ENCODE measurements at places on chromosomes 7 and 10.

DNA sequence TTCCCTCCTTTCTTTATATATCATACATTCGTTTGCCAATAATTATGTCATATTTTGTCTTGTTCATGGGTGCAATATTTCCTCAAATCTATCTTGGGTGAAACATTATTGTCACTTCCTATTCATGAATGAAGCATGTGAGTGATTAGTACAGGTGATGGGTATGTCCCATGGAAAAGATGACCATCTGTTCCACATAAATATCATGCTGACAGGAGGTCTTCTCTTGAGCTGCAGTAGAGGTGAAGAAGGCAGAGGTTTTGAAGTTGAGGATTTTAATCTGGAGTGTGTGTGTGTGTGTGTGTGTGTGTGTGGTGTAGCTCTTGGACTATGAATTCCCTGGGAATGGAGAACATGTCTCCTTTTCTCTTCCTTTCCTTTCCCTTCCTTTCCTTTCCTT lies 350.5 kb upstream of the CHRM2 start:
- peak; percentile 75 for DNase-seq

GRCh38 chr10:92727550-92727949 lies 37.8 kb downstream of the HHEX start:
- DNase-seq = no peak

GRCh38 chr7:95682913-95683312 lies 86.6 kb upstream of the PDK4 start:
- no peak for DNase-seq

DNA sequence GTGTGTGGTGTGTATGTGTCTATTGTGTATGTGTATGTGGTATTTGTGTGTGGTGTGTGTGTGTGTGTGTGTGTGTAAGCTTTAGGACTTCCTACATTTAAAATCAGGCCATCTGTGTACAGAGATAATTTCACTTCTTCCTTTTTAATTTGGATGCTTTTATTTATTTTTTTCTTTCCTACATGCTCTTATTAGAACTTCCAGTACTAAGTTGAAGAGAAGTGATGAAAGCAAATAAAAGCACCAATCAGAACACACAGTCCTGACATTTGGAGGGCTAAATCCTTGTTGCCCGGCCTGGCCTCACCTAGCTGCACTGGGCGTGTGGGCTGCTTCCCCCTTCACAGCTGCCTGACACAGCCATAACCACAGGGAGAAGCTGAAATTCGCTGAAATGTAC lies 3.8 kb upstream of the MRC1 start:
- DNase-seq = no peak

GRCh38 chr10:18290651-18291313 lies 150.6 kb downstream of the CACNB2 start:
- no peak for DNase-seq

- DNase-seq = no peak
Observed at GRCh38 chr7:81926154-81926553, 156.3 kb upstream of the HGF start.

GRCh38 chr7:23981758-23982157 lies 271.7 kb downstream of the STK31 start:
- no peak for DNase-seq

GRCh38 chr7:35748371-35748770 lies 52.5 kb upstream of the SEPTIN7 start:
- no peak for DNase-seq

DNA sequence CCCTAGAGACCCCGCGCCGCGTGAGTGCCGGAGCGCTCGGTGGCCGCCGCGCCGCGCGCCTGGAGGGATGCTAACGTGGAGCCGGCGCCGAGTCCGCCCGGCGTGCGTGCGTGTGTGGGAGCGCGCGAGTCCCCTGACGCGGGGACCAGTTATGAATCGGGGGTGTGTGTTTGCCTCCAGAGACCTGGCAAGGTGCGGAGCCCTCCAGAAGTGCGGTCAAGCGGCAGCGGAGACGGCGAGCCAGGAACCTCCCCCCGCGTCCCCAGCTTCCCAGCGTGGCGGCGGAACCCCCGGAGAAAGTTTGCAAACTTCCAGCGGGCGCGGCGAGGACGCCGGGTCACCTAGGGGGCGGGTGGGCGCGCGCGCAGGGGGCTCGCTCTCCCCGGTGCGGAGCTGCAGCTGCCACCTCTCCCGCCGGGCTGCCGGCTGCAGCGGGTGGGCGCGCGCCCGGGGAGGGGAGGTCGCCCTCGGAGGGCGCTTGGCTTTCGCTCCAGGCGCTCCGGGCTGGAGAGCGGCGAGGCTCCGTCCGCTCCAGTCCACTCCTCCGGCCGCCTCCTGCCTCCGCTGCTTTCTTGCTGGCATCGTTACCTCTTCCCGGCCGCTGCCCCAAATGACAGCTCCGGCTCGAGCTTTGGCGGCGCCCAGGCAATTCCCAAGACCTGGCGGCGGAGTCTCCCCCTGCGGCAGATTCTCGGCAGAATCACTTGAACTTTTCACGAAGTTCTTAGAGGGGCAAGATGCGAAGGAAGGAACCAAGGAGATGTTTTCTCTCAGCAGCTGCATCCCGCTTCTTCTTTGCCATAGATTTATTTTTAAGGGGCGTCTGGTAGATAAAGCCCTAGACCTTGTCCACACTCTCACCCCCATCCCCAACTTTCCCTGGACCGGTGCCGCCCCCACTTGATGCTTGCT lies 2.3 kb upstream of the CREB5 start:
- peak; percentile 71 for DNase-seq

GRCh38 chr7:158259141-158259540 lies 328.5 kb downstream of the PTPRN2 start:
- no peak for DNase-seq

DNA sequence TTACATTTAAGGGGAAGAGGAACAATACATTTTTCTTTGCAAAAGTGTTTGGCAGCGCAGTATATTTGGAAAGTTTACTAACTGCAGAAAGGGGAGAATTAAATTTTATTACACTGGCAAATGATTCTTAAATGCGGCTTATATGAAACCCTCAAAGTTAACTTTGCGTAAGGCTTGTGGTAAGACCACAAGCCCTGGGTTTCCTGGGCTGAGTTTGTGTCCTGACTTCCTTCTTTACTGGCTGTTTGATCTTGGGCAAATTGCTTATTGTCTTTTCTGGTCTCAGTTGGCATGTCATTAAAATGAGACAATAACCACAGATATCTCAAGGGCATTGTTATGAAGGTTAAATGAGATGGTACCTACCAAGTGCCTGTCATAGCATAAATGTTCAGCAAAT lies 106.8 kb downstream of the GLRX3 start:
- DNase-seq = no peak

DNA sequence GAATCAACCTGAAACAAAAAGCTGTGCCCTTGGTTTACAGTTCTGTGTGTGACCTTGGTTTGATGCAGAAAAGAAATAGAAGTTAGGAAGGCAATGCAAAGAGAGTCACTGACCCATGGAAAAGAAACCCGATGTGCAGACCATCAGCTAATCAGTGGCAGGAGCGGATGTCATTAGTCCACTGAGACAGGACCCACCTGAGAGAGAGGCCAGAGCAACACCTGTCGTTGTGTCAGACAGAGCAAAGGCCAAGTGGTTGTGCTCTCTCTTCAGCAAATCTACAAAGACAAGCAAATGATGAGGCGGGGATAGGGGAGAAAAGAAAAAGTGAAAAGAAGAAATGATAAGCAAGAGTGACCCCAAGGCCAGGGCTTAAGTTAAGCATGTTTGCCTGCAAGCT lies 8.7 kb downstream of the GAD2 start:
- DNase-seq = no peak

GRCh38 chr7:151727579-151728285 lies 149.2 kb downstream of the PRKAG2 start:
- DNase-seq = peak; percentile 90

DNA sequence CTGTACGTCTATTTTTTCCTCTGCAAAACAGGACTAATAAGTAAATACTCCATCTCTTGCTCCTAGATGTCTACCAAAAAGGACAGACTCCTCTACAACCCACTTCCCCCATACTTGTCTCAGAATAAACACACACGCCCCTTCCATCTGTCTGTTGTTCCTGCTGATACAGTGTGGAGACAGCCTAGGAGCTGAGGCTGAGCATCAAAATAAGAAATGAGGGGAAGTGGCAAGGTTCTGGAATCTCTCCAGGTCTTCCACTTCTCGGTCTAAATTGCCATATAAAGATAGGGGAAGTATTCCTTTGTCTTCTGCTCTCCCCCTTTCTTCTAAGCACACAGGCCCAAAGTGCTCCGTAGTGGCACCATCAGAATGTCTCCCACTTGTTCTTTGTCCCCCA lies 30.8 kb upstream of the VSIR start:
- DNase-seq = no peak

GRCh38 chr7:101015626-101016025 lies 4.3 kb upstream of the MUC17 start:
- no peak for DNase-seq

GRCh38 chr7:121832347-121832746 lies 40.6 kb upstream of the PTPRZ1 start:
- no peak for DNase-seq

GRCh38 chr7:55365205-55365674 lies at the start of gene LANCL2:
Gene LANCL2, plus strand, starts transcription at chr7:55365337. Its CDS starts 689 bp downstream, at chr7:55366026.
- no peak for DNase-seq

- no peak for DNase-seq
Observed at GRCh38 chr7:102834466-102834865, 78.3 kb upstream of the LRRC17 start.

DNA sequence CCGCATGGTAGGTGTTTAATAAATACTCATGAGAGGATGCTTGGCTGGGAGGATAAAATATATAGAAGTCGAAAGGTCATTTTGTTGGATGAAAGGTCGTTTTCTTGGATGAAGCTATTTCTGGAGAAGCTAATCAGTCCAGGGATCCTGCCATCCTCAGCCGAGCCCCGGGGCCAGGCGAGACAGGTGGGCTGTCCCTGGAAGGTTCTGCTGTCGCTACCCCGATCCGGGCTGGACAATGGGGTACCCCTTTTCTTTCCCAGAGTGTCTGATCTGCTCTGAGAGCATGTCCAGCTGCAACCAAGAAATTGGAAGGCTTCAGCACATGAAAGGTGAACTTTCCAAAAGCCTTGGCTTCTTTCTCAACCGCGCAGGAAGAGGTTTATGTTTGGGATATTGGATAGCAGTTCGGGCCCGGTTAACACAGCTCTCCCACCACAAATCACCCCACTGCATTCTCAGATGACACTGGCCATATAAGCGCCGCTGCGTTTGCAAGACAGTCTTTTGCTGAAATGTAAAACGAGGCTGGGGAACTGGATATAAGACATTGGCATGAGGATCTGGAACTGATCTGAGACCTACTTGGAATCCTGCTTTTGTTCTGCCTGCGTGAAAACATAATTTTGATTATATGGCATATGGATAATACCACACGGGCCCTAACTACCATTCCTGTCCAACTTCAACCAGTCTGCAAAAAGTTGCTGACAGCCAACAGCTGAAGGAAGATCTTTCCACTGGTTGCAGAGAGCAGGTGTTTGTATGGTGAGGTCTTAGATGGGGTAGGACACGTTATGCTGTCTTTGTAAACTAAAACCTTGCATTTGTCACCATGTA lies 31.2 kb upstream of the MSRB2 start:
- DNase-seq = peak; percentile 73

- DNase-seq = peak; percentile 44
Observed at GRCh38 chr10:6203331-6204062, 765 bp downstream of the PFKFB3 start.

DNA sequence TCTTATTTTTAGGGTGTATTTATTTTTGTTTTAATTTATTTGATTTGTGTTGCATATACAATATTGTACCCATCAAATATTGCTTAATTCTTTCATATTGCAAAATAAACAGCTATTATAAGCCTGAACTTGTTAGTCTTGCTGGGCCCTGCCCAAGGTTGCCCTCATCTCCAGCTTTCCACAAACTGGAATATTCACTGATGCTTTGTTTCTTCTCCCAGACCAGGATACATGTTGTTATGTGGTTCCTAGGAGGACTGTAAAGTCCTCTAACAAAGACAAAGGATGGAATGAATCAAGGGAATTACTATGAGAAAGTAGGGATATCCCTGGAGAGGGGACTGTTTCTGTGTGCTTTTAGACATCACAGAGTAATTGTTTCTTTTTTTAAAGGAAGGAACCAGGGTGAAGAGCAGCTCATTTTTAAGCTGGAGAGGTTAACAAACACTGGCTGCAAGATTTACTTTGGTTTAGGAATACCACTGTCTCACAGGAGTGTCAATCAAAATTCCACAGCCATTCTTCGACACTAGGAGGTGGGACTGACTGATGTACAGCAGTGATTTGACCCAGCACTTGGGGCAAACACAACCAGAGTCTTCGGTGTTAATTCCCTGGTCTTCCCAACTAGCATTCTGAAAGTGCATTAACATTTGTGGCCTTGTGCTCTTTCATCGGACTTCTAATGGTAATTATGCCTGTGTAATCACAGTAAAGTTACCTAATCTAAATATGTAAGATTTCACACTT lies 14.8 kb upstream of the CD36 start:
- no peak for DNase-seq

- no peak for DNase-seq
Observed at GRCh38 chr7:156604836-156605695, 35.5 kb upstream of the RNF32 start.

GRCh38 chr7:130867581-130868136 lies 133.7 kb upstream of the KLF14 start:
- DNase-seq = no peak

DNA sequence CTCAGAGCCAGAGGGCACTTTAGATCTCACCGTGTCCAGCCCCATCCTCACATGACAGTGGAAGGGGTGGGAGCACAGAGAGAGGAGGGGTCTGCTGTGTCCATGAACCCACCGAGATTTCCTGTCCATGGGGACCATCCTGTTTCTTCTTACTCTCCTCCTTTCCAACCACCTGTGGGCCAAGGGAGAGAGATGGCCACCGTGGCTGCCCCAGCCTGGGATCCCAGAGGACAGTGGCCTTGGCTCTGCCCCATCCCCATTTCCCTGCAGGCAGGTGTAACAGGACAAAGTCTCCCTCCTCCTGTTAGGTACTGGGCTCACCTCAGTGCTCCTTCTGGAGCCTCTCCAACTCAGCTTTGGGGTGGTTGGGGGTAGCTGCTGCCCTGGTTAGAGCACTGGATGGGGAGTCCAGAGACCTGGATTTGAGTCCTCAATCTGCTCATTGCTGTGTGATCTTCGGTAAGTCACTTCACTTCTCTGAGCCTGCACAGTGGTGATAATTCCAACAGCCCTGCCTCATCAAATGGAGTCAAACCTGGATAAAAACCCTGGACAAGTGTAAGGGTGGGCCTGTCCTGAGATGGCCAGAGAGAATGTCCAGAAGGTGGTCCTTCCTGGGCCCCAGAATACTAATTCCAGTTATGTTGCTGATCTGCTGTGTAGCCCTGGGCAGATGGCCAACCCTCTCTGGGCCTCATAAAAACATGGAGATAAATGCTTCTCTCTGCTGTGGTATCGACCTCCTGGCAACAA lies 17.8 kb upstream of the PCBD1 start:
- no peak for DNase-seq

DNA sequence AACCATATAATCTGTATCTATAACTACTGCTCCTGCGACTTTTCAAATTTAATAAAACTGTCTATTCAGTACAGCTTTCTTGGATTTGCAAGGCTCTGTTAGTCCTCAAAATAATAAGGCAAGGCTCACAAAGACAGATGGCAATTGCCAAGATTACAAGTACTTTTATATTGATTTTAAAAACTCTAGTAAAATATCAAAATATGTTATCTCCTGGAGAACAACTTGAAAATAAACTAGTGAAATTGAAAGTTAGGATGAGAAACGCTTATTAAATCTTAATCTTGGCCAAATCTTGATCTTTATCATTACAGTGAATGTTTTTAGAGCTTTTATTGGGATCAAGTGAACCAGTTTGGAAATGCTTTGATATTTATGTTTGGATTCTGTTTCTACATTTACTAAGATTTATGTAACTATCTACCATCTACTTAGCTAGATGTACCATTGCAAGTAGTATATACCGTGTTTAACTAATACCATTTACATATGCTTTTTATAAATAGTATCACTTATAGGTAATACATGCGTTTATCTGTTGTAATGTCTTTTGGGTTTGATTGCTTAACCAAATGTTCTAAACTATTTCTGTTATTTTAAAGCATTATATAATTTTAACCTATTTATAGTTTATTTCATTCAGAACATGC lies 70.0 kb downstream of the CABCOCO1 start:
- DNase-seq = no peak
